ENCODE measurements at places on chromosomes 2 and 18.

DNA sequence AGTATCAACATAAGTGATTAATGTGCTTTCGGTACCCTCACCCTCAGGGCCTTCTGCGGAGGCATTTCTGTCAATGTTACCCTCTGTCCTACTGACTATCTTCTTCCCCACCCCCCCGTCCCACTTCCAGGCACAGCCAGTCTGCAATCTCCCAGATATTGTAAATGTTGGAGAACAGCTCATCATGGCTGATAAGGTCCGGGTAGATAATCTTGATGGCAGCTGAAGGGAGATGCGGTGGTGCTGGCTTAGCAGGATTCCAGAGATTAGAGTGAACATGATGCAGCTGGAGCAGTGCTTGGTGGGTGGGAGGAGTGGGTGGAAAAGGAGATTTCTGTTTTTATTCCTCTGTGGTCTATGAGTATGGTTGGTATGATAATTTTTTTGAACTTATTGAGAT is 15.5 kb downstream of the GTF2A1L start:
- no peak for DNase-seq

DNA sequence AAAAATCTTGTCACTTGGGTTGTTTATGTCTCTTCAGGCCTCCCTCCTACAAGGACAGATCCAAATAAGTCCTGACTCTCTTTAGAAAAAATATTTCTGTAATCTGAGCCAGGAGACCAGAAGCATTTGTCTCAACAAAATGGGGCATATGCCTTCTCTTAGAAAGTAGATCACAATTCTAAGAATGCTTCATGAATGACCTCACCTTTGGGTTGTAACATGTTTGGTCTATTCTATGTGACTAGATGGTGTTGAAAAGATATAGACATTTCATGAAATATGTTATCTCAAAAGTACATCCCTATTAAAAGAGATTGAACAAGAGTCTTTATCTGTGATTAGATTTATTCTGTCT is 159.0 kb upstream of the SETBP1 start:
- no peak for DNase-seq

GRCh38 chr2:187051350-187051749 is 202.4 kb upstream of the ZSWIM2 start:
- no peak for DNase-seq

DNA sequence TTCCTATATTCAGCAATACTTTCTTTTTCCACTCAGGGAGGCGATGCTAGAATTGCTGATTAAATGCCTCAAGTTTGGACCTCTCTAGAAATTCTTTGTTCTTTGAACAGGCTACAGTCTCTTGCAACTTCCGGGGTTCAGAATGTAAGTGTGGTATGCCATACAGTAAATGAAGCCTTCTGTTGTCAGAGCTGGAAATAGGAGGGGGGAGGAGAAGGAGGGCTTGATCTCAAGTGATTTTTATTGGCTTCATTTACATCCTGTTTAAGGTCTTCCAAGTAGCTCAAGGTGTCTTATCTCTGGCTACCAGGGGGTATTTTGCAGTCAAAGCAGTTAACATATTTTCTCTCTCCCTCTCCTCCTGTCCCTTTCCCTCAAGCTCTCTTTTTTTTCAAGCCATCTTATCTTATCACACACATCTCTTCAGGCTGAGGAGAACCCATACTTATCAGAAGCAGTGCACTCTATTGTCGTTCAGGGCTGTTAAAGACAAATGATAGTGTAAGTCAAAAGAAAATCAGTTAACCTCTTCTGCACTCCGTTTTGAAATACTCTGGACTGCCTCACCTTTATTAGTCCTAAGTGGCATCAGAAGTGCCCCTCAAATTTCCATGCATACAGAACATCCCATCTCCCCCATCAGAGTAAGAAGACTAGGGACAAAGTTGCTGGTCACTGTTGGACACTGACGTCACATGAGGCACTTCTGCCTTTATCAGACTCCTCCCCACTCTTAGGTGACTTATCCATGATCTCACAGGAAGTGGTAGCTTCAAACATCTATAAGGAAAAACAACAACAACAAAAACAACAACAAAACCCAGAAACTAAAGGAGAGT is 112.2 kb downstream of the ZNF521 start:
- no peak for DNase-seq

GRCh38 chr2:164721430-164721829 is 100.1 kb upstream of the GRB14 start:
- DNase-seq, result no peak

GRCh38 chr2:227378371-227378782 is 729 bp downstream of the TM4SF20 start:
- no peak for DNase-seq

GRCh38 chr2:220503431-220503830 is 876.0 kb downstream of the SLC4A3 start:
- no peak for DNase-seq

GRCh38 chr18:48206887-48207286 is 202.3 kb downstream of the ZBTB7C start:
- no peak for DNase-seq

- no peak for DNase-seq
These were observed 350.8 kb upstream of the RGPD4 start for GRCh38 chr2:107475859-107476258.

GRCh38 chr2:139386401-139386800 is 606.2 kb upstream of the NXPH2 start:
- no peak for DNase-seq

DNA sequence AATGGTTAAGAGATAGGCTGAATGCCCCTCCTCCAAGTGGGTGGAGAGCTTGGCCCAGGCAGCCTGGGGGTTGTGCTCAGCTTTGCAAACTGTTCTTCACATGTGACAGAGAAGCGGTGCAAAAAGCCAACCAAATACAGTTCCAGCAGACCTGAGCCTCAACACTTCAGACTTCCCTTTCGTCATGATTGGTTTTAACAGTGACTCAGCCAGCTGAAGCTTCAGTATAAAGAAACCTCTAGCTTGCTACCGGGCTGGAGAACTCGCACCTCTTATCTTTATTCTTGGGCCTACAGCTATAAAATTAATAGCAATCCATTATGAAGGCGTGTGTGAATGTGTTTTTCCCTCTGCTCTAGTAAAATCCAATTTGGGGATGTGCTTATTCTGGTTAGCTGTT is 20.0 kb downstream of the SETBP1 start:
- no peak for DNase-seq

DNA sequence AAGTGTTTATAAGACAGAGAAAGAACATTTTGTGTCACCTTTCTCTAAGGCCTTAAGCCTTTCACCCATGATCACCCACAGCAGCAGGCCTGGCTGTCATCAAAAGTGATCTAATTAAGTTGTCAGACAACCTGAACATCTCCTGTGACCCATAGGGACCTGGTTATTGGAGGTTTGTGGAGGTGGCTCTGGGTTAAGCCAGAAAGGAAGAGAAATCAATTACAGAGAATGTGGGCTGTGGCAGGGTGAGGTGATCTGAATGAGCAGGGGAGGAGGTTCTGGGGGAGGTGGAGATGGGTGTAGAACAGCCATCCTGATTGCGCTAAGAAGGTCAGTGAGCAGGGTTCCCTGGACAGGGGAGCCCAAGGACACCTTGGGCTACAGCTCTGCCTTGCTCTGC is 170.8 kb downstream of the FSHR start:
- DNase-seq, result no peak

- DNase-seq, result no peak
These were observed 169.4 kb downstream of the MEIS1 start for GRCh38 chr2:66604326-66604725.

- no peak for DNase-seq
These were observed 61.1 kb downstream of the ODC1 start for GRCh38 chr2:10387033-10387432.

- DNase-seq, result no peak
These were observed 161.3 kb downstream of the DTNA start for GRCh38 chr18:34871435-34871834.
